Psoas muscle (tissue), 8 donors: ENCODE measurements at places on chromosomes 7 and 10.

DNA sequence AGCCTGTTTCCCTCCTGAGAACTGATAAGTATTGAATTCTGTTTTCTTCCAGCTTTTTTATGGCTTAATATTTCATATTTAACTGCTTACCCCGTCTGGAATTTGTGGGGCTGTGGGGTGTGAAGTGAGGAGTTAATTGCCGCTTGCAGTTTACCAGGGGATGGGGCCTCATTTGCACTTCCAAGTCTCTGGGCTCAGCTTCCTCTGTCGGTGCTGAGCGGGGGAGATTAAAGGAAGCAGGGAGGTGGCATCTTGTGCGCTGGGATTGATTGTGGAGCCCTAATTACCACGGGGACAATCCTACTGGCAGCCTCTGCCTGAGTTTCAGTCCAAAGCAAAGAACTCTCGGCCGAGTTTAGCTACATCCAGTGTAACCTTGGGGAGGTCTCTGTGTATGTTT, 33.4 kb downstream of the ELFN1 start:
- no peak overlapping the region for H3K4me3 ChIP-seq
- H3K4me1 ChIP-seq: peaks cover 3% of the 10 kb centered on the region
- no peaks in the 10 kb centered on the region for H3K27me3 ChIP-seq
- no peak for DNase-seq
- no peak overlapping the region for H3K27ac ChIP-seq

DNA sequence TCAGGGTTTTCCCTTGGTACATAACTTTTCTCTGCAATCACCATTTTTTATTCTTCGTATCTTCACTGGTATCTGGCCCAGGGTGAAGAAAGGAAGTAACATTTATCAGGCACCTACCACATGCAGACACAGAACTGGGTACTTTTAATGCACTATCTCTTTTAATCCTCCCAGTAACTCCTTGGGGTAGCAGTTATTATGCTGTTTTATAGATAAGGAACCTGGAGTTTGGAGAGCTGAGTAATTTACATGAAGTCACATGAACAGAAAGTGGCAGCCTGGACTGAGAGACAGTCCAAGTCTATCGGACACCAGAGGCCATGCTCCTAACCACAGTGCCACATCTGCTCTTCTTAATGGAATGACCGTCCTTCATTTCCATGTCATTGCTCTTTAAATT, 117.1 kb upstream of the PODXL start:
- no peak overlapping the region for H3K4me3 ChIP-seq
- H3K27ac ChIP-seq: no peak overlapping the region
- H3K27me3 ChIP-seq: no peaks in the 10 kb centered on the region
- H3K36me3 ChIP-seq: no peaks in the 10 kb centered on the region
- no peak for DNase-seq

DNA sequence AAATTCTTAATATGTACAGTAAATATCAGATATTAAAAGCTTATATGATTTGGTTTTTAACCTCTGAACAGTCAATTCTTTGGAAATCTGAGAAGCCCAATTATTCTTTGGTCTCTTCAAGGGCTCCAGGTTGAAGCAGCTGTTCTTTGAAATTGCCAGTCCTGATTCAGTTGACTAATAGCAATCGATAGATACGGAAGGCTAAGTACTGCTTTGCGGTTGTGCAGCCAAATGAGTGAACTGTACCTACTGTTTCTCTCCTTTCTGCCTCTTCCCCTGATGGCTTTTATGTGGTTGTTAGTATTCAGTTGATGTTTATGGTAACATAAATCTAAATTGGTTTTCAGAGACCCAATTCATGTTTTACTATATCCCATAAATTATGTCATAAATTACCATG, 103.1 kb upstream of the RPA3 start:
- no peak overlapping the region for H3K27ac ChIP-seq
- H3K36me3 ChIP-seq: no peaks in the 10 kb centered on the region
- no peaks in the 10 kb centered on the region for H3K4me1 ChIP-seq
- H3K4me3 ChIP-seq: no peak overlapping the region
- no peak for DNase-seq
- H3K27me3 ChIP-seq: no peaks in the 10 kb centered on the region

DNA sequence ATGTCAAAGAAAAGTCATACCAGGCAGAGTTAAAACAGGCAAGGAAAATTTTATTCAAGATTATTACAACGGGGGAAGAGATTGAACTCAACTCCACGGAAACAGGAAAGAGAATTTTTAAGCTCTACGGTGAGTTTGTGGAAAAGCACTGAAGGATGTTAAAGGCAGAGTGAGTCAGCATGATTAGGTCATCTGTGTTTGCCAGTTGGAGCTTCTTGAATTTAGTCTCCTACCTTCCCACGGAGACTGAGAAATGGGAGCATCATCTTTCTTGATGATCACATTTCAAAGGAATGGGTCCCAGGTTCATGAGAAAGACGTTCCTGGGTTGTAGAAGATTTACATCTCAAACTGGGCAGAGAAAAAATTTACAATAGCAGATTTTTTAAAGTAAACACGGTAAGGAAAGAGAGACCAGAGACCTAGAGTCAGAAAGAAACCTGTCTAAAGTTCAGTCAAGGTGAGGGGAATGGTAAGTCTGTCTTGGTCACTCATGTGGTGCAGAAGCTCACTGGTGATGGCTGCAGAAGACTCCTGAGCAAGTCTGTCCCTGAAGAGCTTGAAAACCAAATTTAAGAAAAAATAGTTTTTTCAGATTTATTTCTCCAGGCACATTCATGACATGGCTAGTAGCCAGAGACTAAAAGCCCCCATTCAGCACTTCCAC, 516.9 kb upstream of the LRRN3 start:
- H3K4me3 ChIP-seq: no peak overlapping the region
- no peak overlapping the region for H3K27ac ChIP-seq
- H3K36me3 ChIP-seq: no peaks in the 10 kb centered on the region

GRCh38 chr10:59479426-59479825, 117.1 kb upstream of the FAM13C start:
- no peak overlapping the region for H3K4me3 ChIP-seq
- DNase-seq: no peak
- H3K27ac ChIP-seq: no peak overlapping the region
- H3K27me3 ChIP-seq: no peaks in the 10 kb centered on the region

DNA sequence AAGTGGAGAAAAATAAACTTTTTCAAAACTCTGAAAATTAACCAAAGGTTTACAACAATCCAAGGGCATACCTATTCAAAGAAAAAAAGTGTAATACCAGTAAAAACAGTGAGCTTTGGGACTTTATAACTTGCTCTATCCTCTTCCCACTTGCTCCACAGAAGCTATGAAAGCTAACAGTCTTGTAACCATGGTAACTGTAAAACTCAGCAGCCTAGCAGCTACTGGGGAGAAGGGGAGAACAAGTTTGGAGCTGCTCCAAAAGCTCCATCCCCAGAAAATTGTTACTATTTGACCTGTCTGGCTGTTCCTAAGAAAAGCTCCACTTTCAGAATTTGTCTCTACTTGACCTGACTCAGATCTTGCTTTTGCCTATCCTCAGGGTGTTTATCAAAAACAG, 191.5 kb downstream of the OTUD1 start:
- no peak for DNase-seq
- H3K27me3 ChIP-seq: no peaks in the 10 kb centered on the region
- H3K4me3 ChIP-seq: no peak overlapping the region
- no peak overlapping the region for H3K27ac ChIP-seq
- no peaks in the 10 kb centered on the region for H3K4me1 ChIP-seq
